Activated CD4-positive, alpha-beta T cell treated with anti-CD3 and anti-CD28 coated beads for 36 hours (primary cell): ENCODE measurements at places on chromosomes 3 and 15. TPM values are rescaled to one million over a fixed set of nuclear protein-coding genes. Genes with fewer than 3 reads are reported as not detected.

The LRRC31 gene
- not detected for total RNA-seq

The PLS1 gene
- total RNA-seq: 5.4 TPM

The ATP10A gene
- 20.5 TPM for total RNA-seq

The SUSD5 gene
- total RNA-seq: not detected

The OXTR gene
- 0.70 TPM for total RNA-seq

The SPTBN5 gene
- total RNA-seq: 0.51 TPM

The SLC28A2 gene
- not detected for total RNA-seq

The SLCO2A1 gene
- total RNA-seq: not detected

The ANKRD63 gene
- not detected for total RNA-seq

DNA sequence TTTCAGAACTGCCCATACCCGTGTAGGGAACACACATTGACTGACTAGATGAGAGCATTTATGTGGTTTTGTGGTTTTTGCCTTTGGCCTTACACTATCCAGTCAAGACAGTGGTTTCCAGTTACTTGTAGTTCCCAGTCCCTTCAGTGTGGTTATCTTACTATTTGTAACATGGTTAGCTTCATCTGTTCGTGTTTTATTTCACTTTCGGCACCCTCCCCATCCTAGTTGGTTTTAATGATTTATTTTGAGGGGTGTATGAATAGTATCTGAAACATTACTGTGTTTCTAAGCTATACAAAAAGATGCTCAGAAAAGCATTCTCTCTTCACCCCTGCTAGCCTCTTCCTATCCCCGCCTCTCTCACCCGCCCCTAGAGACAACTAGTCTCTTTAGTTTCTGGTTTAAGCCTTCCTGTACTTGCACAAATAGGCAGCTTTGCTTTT lies 14.1 kb downstream of the LYSMD4 start:
- peaks cover 7% of the 10 kb centered on the region for H3K36me3 ChIP-seq
- no peak for DNase-seq
- H3K4me1 ChIP-seq: peaks cover 40% of the 10 kb centered on the region
- no peak overlapping the region for H3K27ac ChIP-seq
- H3K27me3 ChIP-seq: no peaks in the 10 kb centered on the region
- H3K4me3 ChIP-seq: no peak overlapping the region

GRCh38 chr3:102492300-102492699 lies 57.5 kb downstream of the ZPLD1 start:
- H3K27me3 ChIP-seq: peaks cover 2% of the 10 kb centered on the region
- H3K4me3 ChIP-seq: no peak overlapping the region
- no peak for DNase-seq
- H3K4me1 ChIP-seq: no peaks in the 10 kb centered on the region

DNA sequence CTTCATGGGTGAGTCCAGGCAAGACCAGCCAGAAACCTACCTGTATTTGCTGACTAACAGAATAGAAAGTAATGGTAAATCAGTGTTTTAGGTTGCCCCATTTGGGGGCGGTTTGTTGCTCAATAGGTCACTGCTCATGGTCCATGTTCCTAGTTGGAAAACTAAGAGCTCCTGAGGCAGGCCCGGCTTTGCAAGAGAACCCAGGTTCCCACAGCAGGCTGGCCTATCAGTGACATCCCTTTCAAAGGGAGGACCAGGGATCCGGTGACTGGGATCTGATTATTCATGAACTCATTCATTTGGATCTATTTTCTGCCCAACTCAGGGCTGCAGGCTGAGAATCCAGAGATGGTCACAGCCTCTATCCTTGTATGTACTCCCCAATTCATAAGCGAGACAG lies 163.9 kb downstream of the WNT7A start:
- no peak overlapping the region for H3K27ac ChIP-seq
- no peaks in the 10 kb centered on the region for H3K27me3 ChIP-seq
- no peaks in the 10 kb centered on the region for H3K4me1 ChIP-seq
- no peak overlapping the region for H3K4me3 ChIP-seq

DNA sequence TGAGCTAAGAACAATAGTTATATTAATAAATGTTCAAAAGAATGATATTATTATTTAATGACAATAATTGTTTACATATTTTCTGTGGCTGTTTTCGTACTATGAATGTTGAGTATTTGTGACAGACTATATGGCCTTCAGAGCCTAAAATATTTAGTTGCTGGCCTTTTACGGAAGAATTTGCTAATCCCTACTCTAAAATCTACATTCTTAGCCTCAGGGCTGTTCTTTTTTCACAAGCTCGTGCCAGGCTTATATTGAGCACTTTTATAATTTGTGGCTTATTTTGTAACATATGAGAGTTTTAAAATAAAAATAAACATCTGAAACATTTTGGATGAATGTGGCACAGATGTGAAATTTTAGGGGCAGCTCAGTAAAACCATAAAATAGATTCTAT lies 79.9 kb downstream of the KCNH8 start:
- H3K27me3 ChIP-seq: peaks cover 3% of the 10 kb centered on the region
- no peaks in the 10 kb centered on the region for H3K4me1 ChIP-seq
- no peaks in the 10 kb centered on the region for H3K36me3 ChIP-seq
- H3K27ac ChIP-seq: no peak overlapping the region
- no peak for DNase-seq

DNA sequence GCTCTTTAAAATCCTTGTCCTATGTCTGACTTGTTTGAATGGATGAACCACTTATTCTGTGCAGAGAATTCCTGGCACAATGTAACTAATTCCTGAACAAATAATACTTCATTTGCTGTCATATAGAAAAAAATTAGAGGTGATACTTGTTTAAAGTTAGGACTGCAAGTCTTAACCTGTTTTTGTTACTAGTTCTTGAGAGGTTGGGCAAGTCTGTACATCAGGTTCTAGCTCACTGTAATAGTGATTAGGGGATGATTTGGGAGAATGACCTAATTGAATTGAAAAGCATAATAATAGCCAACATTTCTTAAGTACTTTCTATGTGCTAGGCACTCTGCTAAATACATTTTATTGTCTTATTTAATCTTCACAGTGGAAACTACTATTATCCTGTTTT lies 49.3 kb downstream of the GMPS start:
- H3K36me3 ChIP-seq: peaks cover 50% of the 10 kb centered on the region
- no peak for DNase-seq
- no peaks in the 10 kb centered on the region for H3K4me1 ChIP-seq
- no peaks in the 10 kb centered on the region for H3K27me3 ChIP-seq
- H3K27ac ChIP-seq: no peak overlapping the region

DNA sequence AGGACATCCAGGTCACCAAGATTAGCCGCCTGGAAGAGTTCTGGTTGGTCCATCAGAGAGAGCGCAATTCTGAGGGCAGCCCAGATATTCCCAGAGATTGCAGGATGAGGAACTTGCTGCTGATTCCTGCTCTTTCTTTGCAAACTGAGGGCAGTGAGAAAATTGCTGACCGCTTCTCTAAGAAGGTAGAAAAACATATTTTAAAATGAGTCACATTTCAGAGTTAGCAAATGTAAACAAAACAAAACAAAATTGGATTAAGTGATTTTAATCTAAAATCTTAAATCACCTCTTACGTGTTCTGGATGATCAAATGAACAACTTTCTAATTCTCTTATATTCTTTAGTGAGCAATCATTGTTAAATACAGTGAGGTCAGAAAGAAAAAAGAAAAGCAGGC lies 149.0 kb downstream of the USP13 start:
- no peaks in the 10 kb centered on the region for H3K27me3 ChIP-seq
- no peak for DNase-seq
- H3K36me3 ChIP-seq: no peaks in the 10 kb centered on the region
- H3K27ac ChIP-seq: no peak overlapping the region
- H3K4me3 ChIP-seq: no peak overlapping the region

GRCh38 chr3:86934851-86935250 lies 56.1 kb downstream of the VGLL3 start:
- no peak for DNase-seq
- no peaks in the 10 kb centered on the region for H3K4me1 ChIP-seq
- no peaks in the 10 kb centered on the region for H3K36me3 ChIP-seq
- no peak overlapping the region for H3K27ac ChIP-seq
- no peak overlapping the region for H3K4me3 ChIP-seq
- no peaks in the 10 kb centered on the region for H3K27me3 ChIP-seq

GRCh38 chr3:134928819-134929218 lies 133.8 kb downstream of the EPHB1 start:
- H3K27me3 ChIP-seq: peaks cover 7% of the 10 kb centered on the region
- no peak overlapping the region for H3K4me3 ChIP-seq
- no peak overlapping the region for H3K27ac ChIP-seq
- DNase-seq: no peak
- no peaks in the 10 kb centered on the region for H3K36me3 ChIP-seq

GRCh38 chr3:141477224-141477623 lies 9.6 kb upstream of the RASA2 start:
- H3K27ac ChIP-seq: no peak overlapping the region
- no peaks in the 10 kb centered on the region for H3K27me3 ChIP-seq
- no peak overlapping the region for H3K4me3 ChIP-seq

- H3K4me1 ChIP-seq: peaks cover 20% of the 10 kb centered on the region
- no peak for DNase-seq
- no peak overlapping the region for H3K4me3 ChIP-seq
These were observed 32.7 kb downstream of the PTH1R start for GRCh38 chr3:46910166-46910760.

DNA sequence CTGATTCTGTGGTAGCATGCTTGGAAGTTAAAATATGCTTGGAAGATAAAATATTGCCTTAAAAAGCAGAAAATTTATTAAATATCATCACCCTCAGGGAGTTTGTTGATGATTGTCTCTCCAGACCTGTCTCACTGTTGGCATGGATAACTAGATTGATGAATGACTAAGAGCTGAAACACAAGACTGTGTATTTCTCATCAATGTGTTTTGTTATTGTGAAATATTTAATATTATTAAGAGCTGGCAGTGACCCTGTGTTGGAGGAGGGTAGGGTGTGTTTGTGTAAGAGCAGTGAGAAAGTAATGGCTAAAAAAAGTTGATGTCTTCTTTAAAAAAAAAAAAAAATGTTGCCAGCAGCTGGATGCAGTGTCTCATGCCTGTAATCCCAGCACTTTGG lies 82.2 kb downstream of the ITPR1 start:
- DNase-seq: no peak
- peaks cover 5% of the 10 kb centered on the region for H3K4me1 ChIP-seq
- H3K27ac ChIP-seq: no peak overlapping the region

GRCh38 chr3:68699541-68699940 lies 232.8 kb downstream of the TAFA4 start:
- no peaks in the 10 kb centered on the region for H3K36me3 ChIP-seq
- no peak overlapping the region for H3K4me3 ChIP-seq
- DNase-seq: no peak
- H3K27me3 ChIP-seq: peaks cover 3% of the 10 kb centered on the region

DNA sequence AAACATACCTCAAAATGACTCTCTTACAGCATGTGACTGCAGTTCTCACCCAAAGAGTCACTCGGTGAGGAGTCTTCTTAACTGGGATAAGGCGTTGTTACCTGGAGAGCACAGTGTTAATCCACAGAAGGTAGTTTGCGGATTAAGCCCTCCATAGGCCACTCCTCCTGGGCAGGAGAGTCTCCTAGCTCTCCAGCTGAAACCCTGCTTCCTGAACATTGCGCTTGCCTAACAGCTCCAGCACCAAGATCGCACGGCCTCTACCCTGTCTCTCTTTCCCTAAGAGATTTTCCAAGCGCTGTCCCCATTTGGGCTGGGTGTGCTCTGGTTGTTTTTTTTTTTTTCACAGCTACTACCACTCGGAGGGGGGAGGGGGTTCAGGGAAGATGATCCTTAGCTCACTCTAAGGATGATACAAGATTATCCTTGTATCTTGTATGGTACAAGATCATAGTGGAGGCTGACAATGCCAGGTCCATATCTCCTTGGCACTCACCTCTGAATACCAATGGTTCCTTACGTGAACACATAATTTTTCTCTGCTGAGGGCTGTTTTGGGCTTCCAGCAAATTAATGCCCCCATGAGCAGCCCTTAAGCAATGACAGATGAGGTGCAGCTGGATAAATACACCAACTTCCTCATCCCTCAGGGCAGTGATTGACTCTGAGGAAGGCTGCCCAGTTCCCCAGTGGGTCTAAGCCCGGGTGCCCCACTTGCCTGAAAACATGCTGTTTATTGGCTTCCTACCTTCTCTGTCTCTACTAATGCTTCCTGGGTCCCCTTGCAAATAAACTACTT lies 185.2 kb upstream of the TSC22D2 start:
- H3K27me3 ChIP-seq: peaks cover 30% of the 10 kb centered on the region
- no peak overlapping the region for H3K27ac ChIP-seq
- no peak for DNase-seq
- no peaks in the 10 kb centered on the region for H3K36me3 ChIP-seq

DNA sequence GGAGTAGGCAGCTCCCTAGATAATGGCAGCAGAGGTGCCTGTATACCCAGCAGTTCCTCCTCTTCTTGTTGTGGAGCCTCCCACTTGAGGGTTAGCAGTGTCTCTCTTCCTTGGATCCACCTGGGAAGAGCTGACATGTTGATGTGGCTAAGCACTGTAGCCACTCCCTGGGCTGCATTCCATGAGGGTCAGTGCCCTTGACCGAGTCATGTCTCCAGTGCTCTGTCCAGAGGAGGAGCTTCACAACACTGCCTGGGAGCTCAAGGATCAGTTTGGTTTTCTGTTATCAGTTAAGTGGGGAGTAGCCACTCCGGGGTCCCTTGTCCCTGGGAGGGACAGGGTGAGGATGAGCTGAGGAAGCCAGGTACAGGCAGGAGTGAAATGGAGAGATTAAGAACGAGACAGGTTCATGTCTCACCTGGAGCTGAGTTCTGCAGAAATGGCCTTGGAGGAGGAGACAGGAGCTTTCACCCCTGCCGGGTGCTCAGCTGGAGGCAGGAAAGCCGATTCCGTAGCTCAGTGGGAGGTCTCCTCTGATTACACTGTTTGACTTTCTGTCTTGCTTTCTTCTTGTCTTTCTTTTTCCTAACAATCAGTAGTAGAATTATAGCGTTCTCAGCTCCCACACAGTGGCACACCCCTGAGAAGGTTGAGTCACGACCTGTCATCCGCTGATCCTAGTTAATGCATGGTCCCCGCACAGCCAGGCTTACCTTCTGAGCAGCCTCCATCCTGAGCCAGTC lies 57.9 kb upstream of the SEC22A start:
- H3K4me1 ChIP-seq: no peaks in the 10 kb centered on the region
- no peak overlapping the region for H3K27ac ChIP-seq
- no peak for DNase-seq
- no peak overlapping the region for H3K4me3 ChIP-seq
- no peaks in the 10 kb centered on the region for H3K27me3 ChIP-seq

DNA sequence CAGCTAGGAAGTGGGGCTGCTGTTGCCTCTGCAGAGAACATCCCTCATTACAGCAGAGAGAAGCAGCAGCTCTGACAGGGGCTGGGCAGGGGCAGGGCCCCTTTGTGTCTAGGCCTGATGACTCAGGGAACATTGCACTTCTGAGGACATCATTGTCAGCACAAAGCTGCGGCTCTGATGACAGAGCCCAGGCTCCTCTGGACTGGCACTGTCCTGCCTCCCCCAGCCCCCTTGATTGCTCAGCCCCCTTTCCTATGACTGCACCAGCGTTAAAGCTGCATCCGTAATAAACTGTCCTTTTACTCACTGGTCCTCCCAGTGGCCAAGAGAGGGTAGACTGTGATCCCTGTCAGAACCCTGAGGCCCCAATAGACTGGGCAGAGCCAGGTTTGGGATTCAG lies 18.3 kb downstream of the TRH start:
- H3K4me1 ChIP-seq: no peaks in the 10 kb centered on the region
- no peak overlapping the region for H3K4me3 ChIP-seq
